ENCODE measurements at places on chromosomes 13 and 19.

- DNase-seq = no peak
Measured at GRCh38 chr13:80224468-80224867, 116.5 kb downstream of the SPRY2 start.

DNA sequence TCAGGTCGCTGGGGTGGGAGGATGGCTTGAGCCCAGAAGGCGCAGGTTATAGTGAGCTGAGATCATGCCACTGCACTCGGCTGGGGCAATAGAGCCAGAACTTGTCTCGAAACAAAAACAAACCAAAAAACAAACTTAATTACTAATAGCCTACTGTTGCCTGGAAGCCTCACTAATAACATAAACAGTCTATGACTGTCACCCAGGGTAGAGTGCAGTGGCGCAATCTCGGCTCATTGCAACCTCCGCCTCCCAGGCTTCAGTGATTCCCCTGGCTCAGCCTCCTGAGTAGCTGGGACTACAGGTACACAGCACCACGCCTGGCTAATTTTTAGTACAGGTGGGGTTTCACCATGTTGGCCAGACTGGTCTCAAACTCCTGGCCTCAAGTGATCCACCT is 18.0 kb downstream of the CATSPERD start:
- no peak for DNase-seq

GRCh38 chr13:88031980-88032559 is 360.9 kb downstream of the SLITRK5 start:
- no peak for DNase-seq

DNA sequence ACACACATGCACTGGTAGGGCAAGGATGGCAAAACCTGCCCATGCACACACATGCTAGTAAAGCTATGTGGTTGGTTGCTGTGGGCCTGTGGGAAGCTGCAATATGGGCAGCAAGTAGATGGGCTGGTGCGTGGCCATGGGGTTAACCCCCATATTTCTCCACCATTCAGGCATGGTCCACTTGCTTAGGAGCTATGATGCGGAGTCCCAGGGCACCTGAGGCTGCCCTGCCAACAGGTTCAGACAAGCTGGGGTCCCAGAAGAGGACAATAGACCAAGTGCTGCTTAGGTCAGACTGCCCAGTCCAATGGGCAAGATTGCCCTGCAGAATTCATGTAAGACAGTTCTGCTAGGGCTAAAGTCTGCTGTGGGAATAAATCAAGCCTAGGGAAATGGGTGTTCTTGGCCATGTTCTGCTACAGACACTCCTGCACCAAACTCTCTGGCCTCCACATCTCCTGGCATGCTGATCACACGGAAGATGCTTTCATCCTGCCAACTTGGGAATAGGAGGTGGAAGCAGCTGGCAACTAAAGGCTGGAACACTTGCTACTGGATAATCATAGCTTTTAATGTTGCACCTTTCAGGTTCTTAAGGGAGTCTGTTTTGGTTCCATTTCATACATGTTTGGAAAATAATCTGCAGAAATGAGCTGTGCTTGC is 646.3 kb upstream of the SLITRK1 start:
- DNase-seq = no peak

DNA sequence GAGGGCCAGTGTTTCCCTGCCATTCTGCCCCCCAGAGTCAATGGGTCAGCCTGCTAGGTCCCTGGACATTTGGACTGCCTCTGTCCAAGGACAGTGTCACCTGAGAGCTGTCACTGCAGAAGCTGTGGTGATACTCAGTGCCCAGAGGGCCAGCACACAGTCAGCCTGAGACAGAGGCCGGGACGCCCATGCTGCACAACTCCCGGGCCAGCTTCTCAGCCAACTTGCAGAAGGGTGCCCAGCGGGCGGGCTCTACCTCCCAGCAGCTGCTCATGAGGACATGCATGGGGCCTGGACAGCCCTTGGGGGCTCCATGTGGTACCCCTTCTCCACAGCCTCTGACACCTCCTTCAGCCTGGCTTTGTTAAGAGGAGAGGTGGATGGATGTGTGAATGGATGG is 3.8 kb upstream of the RAX2 start:
- no peak for DNase-seq

- DNase-seq = no peak
Measured at GRCh38 chr19:33621065-33621785, 528 bp upstream of the CHST8 start.
